Fibroblast of upper back skin (primary cell): ENCODE measurements at places on chromosomes 4 and X.

DNA sequence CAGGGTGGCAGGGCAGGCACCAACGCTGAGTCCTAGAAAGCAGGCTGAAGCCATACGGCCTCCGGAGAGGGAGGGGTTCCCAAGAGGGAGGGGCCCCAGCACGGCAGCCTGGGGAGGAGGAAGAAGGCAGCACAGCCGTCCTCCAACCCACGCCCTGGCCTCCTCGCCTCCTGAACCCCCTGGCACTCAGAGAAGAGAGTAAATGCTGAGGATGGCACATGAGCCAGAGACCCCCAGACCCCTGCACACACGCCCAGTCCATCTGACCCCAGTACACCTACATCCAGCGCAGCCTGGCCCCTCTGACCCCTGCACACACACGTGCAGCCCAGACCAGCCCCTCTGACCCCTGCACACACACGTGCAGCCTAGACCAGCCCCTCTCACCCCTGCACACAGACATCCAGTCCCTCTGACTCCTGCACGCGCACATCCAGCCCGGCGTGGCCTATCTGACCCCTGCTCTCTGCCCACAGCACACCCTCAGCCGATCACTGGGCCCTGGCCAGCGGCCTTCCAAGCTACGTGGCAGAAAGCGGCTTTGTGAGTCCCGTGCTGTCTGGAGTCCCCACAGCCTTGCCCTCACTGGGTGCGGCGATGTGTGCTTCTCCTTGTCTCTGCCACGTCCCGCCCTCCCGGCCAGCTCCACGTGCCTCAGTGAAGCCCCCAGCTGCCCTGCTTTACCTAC lies 18.5 kb downstream of the ATP5ME start:
- no peak for DNase-seq

GRCh38 chrX:100264200-100264599 lies 145.9 kb downstream of the PCDH19 start:
- no peak for DNase-seq

DNA sequence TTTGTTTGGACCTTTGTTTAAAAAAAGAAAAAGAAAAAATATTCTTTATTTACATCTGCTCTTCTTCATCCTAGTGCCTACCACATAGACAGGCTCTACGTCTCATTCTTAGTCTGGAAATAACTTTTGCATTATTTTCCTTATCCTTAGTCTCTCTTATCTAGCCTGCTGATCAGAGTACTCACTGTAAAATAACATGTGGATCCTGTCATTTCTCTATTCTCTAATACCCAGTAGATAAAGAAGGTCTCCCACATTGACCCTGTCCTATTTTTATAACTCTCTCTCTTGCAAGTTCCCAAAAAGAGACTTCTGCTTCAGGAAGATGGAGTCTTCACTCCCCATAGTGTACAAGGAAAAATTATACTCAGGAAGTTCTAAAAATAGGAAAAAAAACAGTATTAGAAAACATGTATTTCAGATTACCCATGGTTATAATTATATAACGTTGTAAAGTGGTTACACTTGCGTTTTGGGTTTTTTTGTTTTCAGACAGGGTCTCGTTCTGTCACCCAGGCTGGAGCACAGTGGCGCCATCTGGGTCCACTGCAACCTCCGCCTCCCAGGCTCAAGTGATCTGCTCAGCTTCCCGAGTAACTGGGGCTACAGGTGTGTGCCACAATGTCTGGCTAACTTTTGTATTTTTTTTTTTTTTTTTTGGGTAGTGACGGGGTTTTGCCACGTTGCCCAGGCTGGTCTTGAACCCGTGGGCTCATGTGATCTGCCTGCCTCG lies 23.8 kb downstream of the ZFX start:
- no peak for DNase-seq

GRCh38 chrX:45295259-45295986 lies 94.7 kb upstream of the DIPK2B start:
- DNase-seq = peak; percentile 78

- DNase-seq = no peak
Observed at GRCh38 chr4:78737035-78737434, 39.1 kb upstream of the BMP2K start.

GRCh38 chr4:99615170-99615820 lies 40.7 kb downstream of the MTTP start:
- no peak for DNase-seq

- no peak for DNase-seq
Observed at GRCh38 chrX:118058924-118059323, 57.7 kb downstream of the KLHL13 start.

DNA sequence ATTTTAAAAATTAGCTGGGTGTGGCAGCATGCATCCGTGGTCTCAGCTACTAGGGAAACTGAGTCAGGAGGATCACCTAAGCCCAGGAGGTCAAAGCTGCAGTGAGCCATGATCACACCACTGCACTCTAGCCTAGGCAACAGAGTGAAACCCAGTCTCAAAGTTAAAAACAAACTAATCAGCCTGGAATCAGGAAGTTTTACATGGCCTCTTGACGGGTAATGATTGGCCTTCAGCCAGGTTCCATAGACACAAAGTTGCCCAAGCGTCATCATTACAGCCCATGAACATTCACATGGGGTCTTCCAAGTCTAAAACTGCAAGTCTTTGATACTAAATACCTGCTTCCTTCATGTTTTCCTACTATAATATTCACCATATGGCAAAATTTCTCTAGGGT lies 10.0 kb upstream of the RGN start:
- DNase-seq = no peak

DNA sequence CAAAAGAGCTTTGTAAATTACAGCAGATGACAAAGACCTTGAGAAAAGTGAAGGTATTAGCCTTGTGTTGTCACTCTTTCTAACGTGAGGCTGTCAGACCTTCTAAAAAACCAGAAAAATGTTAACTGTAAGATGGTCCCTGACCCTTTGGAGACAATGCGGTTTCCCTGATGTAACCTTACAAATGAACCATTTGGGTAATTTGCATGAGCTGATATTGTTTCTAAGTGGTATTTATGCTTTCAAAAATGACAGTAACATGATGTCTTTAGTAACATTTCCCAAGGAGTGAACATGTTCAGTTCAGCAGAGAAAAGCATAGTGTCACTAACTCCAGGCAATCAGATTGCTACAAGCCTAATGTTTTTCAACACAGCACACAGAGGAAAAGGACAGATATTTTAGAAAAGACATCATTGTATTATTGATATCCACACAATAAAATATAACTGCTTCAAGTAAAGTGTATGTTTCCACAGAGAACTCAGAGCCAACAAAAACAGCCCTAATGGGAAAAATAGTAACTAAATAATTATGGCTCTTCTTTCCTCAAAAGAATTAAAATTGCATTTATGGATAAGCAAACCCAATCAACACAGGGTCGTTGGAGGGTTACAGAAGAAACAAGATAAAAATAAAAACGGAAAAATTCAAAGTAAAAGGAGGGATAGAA lies 434.4 kb downstream of the KCNIP4 start:
- DNase-seq = no peak
